Activated CD4-positive, CD25-positive, alpha-beta regulatory T cell (primary cell): ENCODE measurements at places on chromosomes 6 and 20.

DNA sequence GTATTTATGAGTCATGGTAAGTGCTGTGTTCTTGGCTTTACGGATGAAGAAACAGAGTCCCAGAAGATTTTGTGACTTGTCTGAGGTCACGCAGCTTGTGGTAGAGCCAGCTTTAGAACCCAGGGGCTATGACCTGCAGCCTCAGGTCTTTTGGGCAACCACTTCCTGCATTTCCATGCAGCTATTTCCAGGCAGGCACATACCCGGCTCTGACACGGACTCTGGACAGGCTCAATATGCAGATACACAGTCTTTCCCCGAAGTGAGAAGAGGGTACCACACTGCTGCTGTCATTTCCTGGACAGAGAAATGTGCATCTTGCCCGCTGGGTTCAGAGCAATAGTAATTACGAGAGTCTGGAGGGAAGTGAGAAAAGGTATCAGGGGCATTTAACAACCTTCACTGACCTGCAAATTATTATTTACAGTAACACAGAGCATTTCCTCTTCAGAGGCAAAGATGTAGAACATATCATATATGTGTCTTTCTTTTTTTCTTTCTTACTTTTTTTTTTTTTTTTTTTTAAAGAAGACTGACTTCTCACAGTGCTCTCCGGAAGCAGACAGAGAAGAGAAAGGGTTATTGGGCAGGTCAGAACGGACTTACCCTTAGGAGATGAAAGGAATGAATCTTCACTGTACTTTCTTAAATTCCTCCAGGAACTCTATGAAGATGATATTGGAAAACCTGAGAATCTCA, 185.1 kb downstream of the CLIC5 start:
- DNase-seq = no peak

DNA sequence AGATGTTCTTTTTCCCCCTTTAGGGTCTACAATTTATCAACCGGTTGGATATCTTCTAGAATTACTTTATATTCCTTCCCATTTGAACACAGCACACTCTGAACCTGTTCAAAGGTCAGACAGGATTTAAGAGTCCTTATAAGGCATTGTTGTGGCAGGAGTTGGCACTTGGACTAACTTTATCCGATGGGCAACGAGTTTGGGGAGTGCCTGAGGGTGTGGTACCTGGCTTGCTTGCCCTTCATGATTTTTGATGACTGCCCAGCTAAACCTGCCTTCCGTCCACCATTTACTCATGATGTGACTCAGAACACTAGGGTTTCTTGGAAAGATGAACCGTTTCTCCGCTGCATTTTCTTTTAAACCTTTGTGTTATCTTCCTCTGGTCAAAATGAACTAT, 285.2 kb downstream of the FOXC1 start:
- no peak for DNase-seq

DNA sequence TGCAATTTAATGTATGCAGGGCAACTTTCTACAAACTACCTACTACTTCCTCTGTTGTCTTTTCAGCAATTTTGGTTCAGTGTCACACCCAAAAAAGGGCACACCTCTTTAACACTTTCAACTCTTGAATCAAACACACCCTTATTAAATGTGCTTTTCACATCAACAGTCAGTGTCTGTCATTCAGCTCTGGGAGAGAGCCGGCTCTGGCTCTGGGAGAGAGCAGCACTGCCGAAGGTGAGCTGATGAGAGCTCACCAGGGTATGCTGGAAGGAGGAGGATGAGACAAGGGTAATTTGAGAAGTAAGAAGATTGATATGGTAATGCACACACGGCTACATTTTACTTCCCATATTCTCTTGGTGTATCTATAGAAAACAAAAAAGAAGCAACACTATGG, 134.3 kb downstream of the RTN4IP1 start:
- no peak for DNase-seq

- DNase-seq = no peak
These were observed 75.4 kb upstream of the PTPN1 start for GRCh38 chr20:50434653-50435396.

DNA sequence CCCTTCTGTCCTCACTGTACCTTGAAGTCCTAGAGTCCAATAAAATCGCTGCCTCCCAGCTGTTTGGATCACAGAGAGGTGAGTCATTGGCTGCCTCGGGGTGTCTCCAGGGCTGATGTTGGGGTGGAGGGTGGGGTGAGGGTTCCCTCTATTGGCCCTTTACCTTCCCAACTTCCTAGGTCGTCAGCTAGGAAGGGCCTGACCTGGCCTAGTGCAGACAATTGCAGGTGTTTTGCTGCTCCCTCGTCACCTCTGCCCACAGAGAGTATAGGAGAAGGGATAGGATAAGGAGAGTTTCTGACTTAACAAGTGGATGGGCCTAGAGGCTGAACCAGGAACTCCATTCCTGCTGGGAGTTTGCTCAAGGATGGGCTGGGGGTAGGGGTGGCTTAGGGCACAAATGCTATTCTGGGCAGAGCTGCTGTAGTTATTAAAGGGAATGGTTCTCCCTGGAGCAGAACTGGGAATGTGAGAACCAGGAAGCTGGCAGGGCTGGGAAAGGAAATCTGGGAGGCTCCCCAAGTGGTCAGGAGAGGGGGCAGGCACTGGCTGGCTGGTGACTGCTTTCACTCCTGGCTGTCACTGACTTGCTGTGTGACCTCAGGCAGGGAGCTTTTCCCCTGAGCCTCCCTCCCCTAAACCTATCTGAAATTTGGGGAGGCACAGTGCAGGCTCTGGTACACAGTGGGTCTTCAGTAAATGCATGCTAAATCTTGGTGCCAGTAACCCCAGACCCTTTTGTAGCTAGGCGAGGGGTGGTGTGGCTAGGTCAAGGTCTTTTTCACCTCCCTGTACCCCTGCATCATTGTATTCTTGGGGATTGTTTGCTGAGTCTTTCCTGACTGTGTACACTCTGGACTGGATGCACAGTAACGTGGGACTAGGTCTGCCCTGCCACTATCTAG, 1.5 kb downstream of the TP53INP2 start:
- no peak for DNase-seq

DNA sequence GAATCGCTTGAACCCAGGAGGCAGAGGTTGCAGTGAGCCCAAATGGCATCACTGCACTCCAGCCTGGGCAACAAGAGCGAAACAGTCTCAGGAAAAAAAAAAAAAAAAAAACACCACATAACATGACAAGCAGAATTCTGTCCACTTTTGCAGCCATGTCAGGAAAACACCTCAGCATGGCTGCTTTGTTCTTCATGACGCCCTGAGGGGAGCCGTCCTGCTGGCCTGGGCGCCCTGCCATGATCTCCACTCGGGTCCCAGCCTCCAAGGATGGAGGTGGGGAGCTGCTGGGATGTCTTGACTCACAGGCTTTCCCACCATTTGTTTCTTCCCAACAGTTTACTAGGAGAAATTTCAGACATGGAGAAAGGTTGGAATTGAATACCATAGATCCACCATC, 42.2 kb downstream of the SNX9 start:
- no peak for DNase-seq

DNA sequence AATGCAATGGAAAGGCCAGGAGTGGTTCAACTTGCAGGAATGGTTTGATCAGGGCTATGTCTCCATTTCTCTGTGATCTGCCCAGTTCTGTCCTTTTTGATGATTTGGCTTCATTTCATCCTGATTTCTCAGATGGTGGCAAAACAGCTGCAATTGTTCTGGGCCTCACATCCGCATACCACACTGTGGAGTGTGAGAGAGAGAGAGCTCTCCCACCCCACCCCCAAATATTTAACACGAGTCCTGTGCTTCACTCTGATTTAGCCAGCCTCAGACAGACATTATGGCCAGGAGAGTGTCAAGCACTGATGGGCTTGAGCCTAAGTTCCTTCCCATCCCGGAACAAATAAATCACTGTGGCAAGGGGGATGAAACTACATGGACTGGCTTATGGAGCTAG, 284.6 kb downstream of the CDC5L start:
- no peak for DNase-seq

DNA sequence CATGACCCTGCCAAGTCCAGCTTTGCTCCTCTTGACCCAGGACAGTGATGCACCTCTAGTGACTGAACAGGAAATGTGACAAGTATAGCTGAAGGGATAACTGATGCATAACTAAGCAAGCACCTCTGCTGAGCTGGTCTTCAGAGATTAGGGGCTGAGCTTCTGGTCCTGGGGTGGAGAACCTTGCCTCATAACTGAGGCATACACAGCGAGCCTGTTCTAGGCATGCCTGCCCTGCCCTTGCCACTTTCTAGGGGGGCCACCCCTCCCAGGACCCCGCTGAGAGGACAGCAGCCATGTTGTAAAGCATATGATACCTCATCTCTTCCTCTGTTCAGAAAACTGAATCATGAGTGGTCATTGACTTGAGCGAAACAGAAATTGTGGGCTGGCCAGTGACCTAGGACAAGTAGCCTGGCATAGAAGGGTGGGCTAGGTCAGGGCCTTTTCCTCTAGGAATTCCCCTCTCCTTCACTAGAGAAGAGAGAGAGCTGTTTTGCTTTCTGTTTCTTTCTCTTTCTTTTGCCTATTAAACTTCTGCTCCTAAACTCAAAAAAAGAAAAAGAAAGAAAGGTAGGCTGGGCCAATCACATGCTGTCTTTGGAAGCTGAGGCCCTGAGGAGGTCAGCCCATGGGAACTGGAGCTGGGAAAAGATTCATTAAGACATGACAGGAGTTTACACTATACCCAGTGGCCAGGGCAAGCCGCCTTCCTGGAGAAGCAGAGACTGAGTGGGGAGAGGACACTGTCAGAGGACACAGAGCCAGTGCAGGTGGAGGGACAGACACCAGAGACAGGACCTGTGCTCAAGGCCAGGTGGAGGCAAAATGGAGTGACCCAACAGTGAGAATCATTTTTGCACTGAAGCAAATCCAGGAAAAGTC, 23.1 kb downstream of the ALDH5A1 start:
- no peak for DNase-seq

GRCh38 chr6:47648031-47648430, 50.3 kb upstream of the ADGRF4 start:
- DNase-seq = no peak

DNA sequence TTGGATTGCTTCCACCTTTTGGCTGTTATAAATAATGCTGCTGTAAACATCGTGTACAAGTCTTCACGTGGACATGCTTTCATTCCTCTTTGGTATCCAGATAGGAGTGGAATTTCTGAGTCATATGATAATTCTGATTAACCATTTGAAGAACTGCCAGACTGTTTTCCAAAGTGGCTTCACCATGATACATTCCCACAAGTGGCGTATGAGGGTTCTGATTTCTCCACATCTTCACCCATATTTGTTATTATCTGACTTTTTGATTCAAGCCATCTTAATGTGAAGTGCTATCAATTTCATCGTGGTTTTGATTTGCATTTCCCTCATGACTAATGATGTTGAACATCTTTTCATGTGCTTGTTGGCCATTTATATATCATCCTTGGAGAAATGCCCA, 2.9 kb upstream of the SNRPB start:
- no peak for DNase-seq
